ENCODE measurements at places on chromosomes 12 and 14. TPM values are rescaled to one million over a fixed set of nuclear protein-coding genes. Genes with fewer than 3 reads are reported as not detected.

The NKX2-1 gene
- total RNA-seq = not detected

The IRAK4 gene
- total RNA-seq = 41.6 TPM

The PRR4 gene
- 0.34 TPM for total RNA-seq

The PRKCH gene
- total RNA-seq = 17.8 TPM

The SLC25A47 gene
- not detected for total RNA-seq

The RTL1 gene
- total RNA-seq = not detected

The MGP gene
- total RNA-seq = not detected

The NXPH4 gene
- total RNA-seq = 1.4 TPM

The MLXIP gene
- total RNA-seq = 7.8 TPM

GRCh38 chr14:20934148-20934762 is 21.0 kb upstream of the RNASE2 start:
- DNase-seq = peak; percentile 10

DNA sequence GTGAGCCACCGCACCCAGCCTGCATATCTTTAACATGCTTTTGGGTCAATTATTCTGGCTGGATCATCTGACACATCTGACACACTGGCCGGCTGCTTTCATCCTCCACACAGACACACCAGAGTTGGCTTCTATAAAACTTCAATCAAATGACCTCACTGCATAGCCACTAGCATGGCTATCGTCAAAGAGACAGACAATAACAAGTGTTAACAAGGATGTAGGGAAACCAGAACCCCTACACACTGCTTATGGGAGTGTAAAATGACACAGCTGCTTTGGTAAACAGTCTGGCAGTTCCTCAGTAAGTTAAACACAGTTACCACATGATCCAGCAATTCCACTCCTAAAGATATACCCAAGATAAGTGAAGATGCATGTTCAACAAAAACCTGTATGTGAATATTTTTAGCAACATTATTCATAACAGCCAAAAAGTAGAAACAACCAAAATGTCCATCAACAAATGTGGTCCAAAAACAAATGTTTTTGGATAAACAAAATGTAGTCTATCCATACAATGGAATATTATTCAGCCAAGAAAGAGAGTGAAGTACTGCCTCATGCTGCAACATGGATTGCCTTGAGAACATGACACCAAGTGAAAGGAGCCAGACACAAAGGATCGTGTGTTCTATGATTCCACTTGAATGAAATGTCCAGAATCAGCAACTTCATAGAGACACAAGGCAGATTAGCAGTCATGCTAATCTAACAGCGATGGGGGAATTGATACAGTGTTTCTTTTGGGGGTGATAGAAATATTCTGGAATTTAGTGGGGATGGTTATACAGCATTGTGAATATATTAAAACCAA is 10.1 kb downstream of the KDM2B start:
- no peak for DNase-seq

DNA sequence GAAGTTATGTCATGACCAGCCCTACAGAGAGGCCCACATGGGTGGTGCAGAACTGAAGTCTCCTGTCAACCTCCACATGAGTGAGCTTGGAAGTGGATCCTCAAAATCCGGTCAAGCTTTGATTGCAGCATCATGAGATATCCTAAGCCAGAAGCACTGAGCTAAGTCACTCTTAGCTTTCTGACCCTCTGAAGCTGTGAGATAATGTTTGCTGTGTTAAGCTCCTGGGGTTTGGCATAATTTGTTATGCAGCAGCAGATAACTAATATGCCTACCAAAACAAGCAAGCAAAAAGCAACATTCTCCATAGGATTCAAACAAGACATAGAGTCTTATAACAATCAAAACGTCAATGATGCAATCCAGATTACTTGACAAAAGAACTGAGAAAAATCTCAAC is 87.6 kb upstream of the GRIN2B start:
- no peak for DNase-seq

DNA sequence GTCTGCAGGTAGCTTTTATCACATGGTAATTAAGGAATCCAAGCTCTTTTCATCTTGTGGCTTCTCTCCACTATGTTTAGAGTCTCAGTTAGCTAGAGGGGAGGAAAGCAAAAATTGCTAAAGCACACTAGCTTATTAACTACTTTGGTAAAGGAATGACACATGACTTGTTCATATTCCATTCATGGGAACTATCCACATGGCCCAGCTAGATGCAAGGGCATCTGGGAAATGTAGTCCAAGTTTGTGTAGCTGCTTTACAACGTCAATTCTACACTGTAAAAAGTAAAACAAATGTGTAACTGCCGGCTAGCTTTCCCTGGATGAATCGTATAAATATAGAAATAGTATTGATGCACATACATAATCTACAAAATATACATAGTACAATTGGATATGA is 244.5 kb upstream of the LRFN5 start:
- DNase-seq = no peak

- peak; percentile 47 for DNase-seq
Observed at GRCh38 chr12:7351177-7351576, 47.3 kb downstream of the ACSM4 start.

DNA sequence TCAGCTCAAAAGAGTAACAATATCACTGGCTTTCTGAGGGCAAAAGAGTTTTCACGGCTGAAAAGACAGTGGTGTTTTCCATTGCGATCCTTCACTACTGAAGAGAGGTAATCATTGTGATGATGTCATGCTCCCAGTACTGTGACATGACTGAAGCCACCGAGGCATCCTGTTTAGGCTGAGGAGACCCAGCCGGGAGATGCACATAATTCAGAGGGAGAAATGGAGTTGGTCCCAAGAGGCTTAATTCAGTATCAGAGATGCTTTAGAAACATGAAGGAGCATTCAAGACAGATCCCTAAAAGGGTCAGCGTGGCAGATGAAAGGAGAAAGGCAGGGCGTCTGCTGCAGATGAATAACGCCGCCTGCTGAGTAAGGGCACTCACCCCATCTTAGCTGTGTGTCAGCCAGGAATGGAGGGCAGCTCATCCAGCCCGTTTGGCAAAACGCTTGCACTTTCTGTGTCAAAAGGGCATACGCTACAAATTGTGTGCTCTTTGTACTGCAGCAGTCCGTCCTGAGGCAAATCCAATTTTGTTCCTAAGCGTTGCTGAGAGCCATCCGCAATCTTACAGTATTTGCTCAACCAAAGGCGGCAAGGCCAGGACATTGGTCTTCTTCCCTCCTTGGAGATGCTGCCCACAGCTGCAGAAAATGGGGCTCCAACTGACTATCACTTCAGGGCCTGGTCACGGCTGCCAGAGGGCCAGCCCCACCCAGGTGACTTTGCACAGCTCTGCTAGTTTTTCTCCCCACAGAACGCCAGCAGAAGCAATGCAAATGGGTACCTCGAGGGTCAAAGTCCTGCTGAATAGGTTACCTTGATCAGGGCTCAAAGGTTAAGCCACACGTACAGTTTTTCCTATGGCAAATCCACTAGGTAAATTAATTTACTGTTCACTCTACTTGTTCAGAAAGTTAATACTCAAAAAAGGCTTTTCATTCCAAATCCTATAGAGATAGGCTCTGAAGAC is 23.5 kb downstream of the CCDC92 start:
- no peak for DNase-seq

GRCh38 chr12:92717202-92717601 is 14.4 kb downstream of the PLEKHG7 start:
- peak; percentile 73 for DNase-seq

DNA sequence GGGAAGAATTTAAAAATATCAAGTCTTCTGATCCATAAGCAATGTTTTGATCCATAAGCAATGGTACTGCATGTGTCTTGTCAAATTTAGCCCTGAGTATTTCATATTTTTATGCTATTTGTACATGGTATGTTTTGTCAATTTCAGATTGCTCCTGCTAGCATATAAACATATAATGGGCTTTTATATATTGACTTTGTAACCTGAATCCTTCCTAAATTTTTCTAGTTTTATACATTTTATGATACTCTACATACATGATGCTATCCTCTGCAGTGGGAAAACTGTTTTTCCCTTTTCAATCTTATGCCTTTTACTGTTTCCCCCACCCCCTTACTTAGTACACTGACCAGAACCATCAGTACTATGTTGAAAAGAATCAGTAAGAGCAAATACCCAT is 75.1 kb downstream of the R3HDM2 start:
- DNase-seq = no peak

DNA sequence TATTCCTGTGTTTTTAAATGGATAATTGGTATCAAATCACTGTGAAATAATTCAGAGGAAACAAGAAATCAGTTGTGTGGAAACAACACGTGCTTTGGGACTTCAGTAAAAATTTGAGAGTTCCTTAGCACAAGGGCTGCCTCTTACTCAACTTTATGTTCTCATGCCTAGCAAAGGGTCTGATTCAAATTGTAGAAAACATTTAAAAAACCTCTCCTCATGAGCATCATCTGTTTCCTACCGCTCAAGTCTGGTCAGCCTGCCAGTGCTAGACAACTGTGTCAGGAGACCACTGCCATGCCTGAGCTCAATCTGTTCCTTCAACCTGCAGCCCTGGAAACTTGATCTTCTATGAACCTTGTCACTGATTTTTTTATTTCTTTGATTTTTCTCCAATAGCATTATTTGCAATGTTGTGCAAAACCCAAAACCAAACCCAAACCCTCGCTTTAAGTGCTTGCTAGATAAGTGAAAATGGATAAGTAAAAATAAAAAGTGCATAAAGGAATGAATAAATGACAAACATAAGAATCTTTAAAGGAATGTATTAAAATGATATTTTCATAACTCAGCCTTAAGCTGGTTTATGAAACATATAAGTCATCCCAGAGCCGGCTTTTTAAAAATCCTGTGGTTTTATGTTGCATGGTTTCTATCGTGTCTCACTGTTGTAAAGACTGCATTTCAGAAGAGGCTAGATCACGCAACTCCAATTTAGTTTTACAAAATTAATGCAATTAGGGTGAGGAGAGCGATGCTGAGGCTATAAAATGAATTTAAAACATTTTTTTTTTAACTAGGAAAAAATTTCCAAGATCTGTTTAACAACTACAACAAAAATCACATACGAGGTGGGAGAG is 361.2 kb upstream of the PDE3A start:
- peak; percentile 40 for DNase-seq

DNA sequence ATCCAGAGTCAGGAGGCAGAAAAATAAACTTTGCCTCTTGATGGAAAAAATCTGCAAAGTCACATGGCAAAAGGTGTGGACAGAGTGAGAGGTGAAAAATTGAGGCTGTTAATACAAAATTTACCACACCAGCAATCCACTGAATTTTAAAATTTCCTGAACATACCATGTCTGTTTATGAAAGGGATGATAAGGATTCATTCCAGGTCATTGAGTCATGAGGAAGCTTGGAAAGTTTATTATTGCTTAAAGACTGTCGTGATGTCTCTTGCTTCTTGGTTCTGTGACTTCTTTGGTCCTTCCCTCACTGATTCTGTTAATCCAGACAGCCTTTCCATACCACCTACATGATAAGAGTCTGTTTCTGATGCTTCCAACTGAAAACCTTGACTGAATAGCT is 73.2 kb downstream of the TTC6 start:
- no peak for DNase-seq

DNA sequence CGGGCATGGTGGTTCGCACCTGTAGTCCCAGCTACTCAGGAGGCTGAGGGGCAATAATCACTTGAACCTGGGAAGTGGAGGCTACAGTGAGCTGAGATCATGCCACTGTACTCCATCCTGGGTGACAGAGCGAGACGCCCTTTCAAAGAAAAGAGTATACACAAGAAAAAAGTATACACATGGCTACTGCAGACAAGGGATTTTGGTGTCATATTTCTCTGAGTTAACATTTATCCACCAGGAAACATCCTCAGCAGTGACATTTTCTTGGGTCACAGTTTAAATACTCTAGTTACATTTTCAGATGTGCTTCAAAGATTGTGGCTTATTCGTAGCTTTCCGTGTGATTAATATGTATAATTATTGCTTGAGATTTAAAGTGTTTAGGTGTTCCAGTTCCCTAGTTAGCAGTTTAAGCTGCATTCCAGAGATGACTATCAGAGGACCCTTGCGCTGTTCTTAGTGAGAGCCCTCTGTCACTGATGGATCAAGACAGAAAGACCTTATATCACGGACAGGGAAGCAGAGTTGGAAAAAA is 4.7 kb upstream of the PPP2R5E start:
- no peak for DNase-seq

DNA sequence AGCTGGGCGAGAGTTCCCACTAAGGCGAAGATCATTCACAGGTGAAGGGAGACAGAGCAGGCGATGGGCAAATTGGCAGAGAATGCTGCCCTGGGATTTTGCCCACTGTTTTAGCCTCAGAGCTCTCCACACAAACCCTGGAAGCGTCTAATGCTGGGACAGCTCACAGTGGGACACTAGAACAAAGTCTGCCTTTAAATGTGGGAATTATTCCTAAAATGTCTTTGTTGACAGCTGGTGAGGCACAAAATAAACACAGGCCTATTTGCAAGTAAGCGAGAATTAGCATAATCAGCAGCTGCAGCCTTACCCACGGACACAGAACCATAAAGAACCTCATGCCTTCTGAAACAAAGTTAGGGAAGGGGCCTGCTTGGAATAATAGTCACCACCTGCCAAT is 824.5 kb downstream of the AACS start:
- peak; percentile 43 for DNase-seq

DNA sequence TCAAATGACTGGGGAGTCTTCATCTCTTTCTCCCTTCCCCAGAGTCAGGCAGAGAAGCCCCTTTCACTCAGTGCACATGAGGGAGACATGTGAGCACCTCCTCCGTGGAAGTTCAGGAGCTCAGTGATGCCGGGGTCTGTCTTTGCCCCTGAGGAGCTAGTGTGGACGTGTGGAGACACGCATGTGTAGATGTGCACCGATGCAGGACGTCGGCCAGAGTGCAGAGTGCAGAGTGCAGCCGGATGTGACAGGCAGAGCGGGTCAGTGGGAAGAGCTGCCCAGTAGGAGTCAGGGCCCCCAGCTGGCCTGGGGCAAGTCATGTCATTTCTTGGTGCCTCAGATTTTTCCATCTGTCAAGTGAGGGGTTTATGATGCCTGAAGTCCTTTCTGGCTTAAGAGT is 20.7 kb downstream of the TSPAN9 start:
- DNase-seq = no peak

GRCh38 chr12:71160585-71160984 is 2.8 kb upstream of the TSPAN8 start:
- DNase-seq = peak; percentile 5

DNA sequence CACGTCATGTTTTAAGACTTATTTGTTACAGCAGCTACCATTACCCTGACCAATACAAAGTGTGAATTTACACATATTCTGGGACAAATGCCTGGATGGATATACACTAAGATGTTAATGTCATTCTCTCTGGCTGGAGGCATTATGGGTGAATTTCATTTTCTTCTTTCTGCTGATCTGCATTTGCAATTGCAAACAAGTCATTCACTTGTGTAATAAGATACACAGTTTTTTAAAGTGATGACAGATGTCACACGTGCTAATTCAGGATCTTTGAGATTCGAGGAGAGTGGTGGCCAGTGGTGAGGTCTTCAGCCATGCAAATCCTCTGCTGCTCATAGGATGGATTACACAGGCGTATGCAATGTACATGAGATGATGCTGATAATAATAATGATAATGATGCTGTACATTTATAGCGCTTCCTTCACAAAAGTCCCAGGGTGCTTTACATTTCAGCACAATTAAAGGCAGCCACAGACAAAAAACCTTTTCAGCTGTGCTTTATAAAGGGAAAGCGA is 155.9 kb upstream of the NOS1 start:
- no peak for DNase-seq

- no peak for DNase-seq
Observed at GRCh38 chr14:100282766-100283419, 23.4 kb downstream of the SLC25A29 start.
